ENCODE measurements at places on chromosomes 6 and 20.

DNA sequence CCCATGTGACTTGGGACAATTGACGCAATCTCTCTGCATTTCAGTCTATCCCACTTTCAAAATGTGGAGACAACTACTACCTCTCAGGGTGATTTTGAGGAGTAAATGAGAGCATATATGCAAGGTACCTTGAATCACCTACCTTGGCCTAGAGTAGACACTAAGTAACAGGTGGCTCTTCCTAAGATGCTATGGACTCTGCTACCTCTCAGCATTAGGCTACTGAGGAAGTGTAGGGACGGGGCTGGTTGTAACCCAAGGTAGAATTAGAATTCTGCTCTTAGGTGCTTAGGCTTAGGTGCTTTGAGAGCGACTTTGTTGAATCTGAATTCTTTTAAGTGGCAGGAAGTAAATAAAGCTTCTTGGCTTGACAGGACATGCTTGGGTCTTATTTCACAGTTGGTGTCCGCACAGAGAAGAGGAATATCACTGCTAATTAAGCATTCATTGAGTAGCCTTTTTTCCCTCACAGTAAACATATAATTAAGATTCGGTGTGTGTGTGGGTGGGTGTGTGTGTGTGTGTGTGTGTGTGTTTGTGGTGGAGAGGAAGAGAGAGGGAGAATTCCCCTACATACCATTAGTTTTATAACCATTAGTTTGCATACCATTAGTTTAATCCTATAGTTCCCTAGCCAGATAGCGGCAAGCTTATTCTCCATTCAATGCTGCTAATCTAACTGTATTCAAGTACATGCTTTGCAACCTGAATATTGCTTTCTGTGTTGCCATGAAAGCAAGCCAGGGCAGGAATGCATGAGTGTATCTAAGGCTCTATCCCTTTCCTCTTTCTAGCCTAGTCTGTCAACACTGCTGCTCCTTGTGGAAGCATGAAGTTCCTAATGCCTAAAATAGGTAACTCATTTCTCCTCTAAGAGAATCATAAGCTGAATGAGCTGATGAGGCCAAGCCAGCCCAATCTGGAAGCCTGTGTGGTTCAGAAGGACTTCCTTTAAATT, 112.5 kb downstream of the IPCEF1 start:
- DNase-seq, result no peak

- DNase-seq, result no peak
These were observed 6.8 kb downstream of the PMEPA1 start for GRCh38 chr20:57703013-57703412.

DNA sequence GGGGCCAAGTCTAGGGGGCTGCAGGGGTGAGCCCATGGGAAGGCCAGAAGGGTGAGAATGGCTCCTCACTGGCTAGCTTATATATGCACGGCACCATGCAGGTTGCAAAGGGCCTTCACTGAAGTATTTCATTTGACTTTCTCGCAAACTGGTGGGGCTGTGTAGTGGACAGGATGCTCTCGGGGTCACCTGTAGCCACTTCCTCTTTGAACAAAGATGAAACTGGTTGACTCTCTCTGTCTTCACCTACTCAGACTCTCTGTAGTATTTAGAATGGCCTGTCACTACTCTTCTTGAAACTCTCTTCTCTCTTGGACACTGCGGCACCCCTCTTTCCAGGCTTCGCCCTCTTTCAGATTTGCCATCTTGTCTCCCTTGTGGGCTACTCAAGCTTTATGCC, 560.5 kb downstream of the PKHD1 start:
- no peak for DNase-seq

DNA sequence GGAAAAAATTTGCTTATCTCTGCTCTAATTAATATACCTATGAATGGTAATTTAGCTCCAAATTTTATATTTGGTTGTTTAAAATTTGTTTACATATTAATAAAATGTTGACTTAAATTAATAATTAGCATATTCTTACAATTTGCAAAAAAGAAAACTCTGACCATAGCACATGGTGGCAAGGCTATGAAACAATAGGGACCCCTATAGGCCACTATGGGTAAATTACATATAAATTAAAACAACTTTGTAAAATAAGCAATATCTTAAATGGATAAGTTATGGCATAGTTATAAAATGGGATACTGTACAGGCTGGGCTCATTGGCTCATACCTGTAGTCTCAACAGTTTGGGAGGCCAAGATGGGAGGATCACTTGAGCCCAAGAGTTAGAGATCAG, 76.0 kb downstream of the MKKS start:
- DNase-seq, result no peak

GRCh38 chr6:12899046-12899833, 182.7 kb downstream of the PHACTR1 start:
- no peak for DNase-seq

DNA sequence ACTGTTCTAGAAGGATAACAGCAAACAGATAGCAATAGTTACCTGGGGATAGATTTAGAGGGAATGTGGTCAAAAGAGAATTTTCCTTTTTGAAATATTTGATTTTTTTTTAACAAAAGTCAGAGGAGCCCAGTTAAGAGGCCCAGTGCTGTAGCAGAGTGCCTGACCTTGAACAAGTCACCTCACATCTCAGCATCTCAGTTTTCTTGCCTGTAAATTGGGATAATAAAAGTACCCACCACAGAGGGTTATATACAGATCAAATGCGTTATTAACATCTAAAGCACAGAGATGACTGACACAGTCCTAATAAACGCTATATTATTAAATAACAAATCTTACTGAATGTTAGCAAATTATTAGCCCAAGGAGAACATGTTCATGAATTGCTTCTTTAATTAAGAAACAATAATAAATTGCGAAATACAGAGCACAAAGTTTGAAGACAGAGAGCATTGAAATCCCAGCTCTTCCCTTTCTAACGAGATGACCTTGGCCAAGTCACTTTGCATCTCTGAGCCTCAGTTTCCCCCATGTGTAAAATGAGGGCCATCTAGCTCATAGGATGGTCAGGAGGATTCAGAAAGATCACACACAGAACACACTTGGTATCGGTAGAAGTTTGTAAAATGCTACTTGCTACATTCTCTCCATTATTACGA, 35.5 kb downstream of the PTGIS start:
- no peak for DNase-seq

DNA sequence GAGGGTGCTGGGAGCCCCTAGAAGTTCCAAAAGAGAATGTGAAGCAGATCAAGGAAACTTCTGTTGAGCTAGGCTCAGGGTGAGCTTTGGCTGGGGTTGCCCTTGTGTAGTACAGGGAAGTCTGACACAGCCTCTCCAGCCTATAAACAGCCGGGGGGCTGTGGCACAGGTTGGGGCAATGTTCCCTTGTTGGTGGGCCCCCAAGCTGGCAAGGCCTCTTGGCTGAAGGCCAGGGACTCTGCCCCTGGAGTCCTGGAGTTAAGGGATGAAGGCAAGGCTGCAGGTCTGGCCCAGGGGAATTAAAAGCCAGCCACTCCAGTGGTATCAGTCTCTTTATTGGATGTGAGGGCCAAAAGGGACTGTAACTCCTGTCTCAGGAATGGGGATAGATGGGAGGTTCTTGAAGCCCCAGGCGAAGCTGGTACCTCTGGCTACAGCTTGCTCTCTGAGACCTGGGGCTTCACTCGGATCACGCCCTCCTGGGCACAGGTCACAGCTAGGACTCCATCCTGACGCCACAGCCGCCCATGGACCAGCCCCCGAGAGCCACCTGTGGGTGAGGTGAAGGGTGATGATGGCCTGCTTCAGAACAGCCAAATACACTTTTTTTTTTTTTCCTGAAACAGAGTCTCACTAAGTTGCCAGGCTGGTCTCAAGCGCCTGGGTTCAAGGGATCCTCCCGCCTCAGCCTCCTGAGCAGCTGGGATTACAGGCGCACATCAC, 8.0 kb downstream of the SNX21 start:
- no peak for DNase-seq

DNA sequence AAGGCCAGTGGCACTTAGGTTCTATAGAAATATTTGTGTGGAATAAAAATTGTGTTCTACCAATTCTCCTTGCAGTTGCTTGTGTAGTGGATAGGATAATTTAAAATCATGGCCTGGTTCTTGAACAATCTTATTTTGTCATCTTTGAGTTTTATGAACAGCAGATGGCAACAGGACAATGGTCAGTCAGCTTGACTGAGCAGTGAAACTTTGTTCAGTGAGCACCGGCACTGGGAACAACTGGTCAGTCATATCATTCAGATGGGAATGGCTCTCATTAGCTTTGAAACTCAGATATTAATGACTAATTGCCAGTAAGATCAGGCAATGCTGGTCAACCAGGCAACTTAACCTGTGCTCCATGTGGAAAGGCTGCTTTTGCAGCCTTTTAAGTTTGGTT, 129.2 kb downstream of the BCKDHB start:
- no peak for DNase-seq

- DNase-seq, result no peak
These were observed 5.2 kb downstream of the PKIB start for GRCh38 chr6:122615409-122615808.

DNA sequence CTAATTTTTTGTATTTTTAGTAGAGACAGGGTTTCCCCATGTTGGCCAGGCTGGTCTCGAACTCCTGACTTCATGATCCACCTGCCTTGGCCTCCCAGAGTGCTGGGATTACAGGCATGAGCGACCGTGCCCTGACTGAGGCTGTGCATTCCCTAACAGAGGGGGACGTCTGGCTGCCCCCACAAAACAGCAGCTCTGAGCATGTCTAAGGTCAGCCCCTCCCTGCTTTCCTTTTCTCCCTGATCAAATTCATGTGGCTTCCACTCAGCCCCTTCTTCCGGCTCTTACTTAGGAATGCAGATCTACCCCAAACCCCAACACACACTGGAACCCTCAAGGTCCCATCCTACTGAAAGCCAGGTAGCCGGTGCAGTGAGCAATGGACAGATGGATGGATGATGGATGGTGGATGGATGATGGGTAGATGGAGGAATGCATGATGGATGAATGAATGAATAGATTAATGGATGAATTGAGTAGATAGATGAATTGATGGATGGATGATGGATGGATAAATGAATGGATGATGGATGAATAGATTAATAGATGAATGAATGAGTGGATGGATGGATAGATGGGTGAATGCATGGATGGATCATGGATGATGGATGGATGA, 91.5 kb upstream of the BHLHE23 start:
- DNase-seq, result no peak

DNA sequence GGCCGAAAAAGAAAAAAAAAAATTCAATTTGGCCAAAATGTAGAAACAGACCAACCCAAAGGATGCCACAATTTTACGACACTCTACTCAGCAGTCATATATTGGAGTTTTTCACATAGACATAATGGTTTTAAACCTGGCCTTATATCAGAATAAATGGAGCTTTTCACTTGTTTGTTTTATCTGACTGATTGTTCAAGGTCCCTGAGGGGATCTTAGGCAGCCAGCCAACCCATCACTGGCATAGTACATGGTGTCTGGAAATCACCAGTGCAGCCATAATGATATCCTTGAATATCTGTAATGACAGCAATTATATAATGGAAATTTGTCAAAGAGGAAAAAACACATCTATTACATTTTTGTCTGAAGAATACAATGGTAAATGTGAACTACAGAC, 96.9 kb downstream of the PRSS35 start:
- no peak for DNase-seq

DNA sequence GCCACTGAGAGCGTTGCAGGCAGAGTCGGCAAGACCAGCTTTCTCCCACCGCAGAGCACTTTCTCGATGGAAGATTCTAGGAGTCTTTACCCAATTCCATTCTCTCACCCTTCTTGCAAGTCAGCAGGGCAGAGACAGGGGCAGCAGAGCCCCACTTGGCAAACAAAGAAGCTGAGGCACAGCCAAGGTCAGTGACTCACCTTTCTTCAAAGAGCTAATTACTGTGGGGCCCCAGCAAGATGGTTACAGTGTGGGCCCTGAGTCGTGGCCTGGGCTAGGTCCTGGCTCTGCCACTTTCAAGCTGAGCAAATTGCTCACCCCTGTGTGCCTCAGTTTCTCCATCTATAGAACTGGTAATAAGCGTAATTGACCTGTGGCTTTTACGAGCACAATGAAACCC, 277.0 kb downstream of the PREX1 start:
- DNase-seq, result no peak

- no peak for DNase-seq
These were observed 177.6 kb downstream of the AIG1 start for GRCh38 chr6:143238306-143238705.
